ENCODE measurements at places on chromosomes 4 and X.

- no peak for DNase-seq
Observed at GRCh38 chr4:70946939-70947338, 44.8 kb downstream of the MOB1B start.

- DNase-seq: no peak
Observed at GRCh38 chr4:40059362-40059761, 2.7 kb downstream of the N4BP2 start.

DNA sequence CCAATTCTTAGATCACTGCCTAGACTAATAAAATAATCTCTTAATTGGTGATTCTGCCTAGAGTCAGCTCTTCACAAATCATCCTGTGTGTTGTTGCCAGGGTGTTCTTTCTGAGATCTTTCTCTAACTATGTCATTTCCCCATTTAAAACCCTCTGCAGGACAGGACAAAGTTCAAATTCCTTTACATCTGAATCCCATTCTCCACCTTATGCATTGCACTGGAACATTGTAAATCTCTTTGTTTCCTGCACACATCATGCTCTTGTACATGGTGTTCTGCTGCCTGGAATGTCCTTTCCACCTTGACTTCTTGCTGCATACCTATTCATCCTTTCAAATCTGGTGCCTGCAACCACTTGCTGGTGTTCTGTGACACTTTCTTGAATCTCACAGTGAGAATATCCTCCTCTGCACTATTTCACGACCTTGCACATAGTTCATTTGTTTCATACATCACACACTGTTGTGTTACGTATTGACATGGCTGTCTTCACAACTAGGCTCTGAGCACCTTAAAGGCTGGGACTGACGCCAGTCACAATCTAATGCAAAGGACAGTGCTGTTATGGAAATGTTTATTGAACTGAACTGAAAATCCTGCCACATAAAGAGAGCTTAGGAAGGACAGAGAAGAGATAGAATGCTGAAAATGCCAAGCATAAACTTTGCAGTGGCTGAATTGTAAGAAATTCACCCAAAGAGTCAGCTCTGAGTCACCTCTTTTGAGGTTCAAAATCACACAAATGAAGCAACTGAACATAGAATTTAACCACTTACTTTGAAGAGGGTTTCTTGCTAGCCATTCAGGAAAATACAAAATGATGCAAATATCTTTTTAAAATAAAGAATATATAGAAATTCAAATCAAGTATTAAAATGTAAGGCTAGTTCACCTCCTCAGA is 26.4 kb upstream of the SMIM14 start:
- no peak for DNase-seq

GRCh38 chrX:39442332-39442731 is 641.1 kb downstream of the MID1IP1 start:
- no peak for DNase-seq

- DNase-seq: no peak
Observed at GRCh38 chrX:42237956-42238355, 314.6 kb upstream of the CASK start.

DNA sequence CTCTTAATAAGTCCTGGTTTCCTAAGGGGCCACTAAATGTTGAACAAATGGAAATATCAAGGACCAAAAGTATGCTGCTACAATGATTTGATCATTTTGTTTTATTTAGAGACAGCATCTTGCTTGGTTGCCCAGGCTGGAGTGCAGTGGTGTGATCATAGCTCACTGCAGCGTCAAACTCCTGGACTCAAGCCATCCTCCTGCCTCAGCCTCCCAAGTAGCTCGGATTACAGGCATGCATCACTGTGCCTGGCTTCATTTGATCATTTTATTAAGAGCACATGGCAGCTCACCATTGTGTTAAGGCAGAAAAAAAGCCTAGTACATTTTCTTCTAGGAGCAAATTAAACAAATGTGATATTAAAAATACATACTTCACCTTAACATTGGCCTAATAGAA is 52.7 kb downstream of the DCLK2 start:
- no peak for DNase-seq

GRCh38 chr4:176084769-176085168 is 19.1 kb downstream of the WDR17 start:
- DNase-seq: no peak

DNA sequence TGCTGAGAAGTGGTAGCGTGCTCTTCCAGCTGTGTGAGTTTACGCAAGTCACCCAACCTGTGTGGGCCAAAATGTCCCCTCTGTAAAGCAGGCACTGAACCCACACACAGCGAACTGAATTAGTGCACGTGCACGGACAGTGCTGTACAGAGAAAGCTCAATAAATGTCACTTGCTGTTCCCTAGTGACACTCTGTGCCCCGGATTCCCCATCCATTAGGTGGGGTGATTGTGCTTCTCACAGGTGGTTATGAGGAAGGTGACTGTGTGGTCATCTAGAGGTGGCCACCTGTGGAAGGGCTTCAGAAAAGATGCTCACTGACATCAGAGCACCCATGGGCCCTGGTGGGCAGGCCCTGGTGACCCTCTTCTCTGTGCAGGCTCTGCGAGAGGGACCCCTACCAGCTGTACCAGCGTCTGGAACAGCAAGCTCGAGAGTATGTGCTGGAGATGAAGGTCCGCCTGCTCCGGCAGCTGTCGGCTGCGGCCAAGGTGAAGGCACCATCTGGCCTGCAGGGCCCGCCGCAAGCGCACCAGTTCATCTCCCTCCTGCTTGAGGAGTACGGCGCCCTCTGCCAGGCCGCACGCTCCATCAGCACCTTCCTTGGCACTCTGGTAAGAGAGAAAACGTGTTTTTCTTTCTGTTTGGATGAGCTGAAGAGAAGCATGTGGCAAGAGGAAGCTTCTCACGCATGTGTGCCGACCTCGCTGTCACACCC is 94.3 kb downstream of the FAM193A start:
- no peak for DNase-seq

- no peak for DNase-seq
Observed at GRCh38 chrX:15956681-15957080, 102.1 kb upstream of the AP1S2 start.

DNA sequence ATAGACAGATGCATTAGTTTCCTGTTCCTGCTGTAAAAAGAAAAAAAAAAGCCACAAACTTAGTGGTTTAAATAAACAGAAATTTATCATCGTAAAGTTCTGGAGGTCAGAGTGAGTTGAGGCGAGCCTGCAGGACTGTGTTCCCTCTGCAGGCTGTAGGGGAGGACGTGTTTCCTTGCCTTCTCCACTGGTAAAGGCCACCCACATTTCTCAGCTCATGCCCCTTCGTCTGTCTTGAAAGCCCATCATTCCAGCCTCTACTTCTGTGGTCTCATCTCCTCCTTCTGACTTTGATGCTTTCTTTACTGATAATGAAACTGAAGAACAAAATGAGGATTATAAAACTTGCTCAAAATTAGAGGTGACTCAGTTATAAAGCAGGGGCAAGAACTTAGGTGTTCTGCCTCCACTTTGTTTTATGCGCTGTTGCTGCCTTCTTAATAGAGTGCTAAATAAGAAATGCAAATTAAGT is 143.0 kb downstream of the STIM2 start:
- no peak for DNase-seq

- DNase-seq: no peak
Observed at GRCh38 chr4:122764071-122764820, 31.7 kb downstream of the BBS12 start.

DNA sequence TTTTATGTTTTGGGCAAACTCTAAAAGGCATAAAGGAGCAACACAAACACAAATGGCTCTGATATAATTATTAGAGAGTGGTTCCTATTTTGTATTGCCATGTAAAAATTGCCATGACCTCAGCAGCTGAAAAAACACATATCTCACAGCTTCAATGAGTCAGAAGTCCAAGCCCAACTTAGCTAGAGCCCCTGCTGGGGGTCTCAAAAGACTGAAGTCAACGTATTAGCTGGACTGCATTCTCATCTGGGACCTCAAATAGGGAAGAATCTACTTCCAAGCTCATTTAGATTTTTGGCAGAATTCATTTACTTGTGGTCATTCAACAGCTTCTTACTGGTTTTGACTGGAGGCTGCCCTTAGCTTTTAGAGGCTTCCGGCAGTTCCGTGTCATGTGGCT is 47.4 kb downstream of the FREM3 start:
- no peak for DNase-seq

GRCh38 chr4:76605099-76605563 is 170.1 kb downstream of the SHROOM3 start:
- no peak for DNase-seq

DNA sequence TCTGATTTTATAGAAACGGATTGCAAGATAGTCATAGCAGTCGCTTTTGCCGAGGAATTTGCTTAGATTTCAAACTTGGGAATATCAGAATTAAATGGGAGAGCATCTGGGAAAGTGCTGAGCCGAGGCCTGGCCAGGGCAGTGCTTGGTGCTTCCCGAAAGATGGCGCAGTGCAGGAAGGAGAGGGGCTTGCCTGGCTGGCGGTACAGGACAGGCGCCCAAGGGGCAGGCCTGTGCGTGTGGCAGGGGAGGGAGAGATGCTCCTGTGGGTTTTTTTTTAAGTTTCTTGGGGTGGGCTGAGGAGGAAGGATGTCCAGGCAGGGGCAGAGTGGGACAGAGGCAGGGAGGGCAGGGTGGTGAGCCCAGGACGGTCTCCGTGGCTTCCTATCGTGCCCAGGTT is 241.1 kb downstream of the AFAP1 start:
- DNase-seq: no peak

GRCh38 chr4:1599491-1600210 is 84.5 kb downstream of the FAM53A start:
- no peak for DNase-seq

DNA sequence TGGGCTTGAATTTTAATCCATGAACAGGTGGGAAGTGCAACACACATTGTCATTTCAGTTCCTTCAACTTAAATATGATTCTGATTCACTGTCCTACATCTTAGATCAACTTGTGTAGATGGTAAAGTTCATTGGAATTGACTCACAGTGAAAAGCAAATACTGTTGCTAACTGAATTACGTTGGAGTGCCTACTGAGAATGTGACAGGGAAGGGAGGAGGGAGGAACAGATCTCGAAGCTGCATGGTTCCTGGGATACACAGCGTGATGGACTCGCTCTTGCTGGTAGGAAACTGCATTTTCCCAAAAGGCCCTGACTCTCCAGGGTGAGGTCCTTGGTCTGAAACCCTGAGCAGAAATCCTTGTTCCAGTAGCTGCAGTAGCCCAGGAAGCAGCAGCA is 284.2 kb downstream of the USP46 start:
- DNase-seq: no peak

- no peak for DNase-seq
Observed at GRCh38 chrX:10356979-10357378, 200.2 kb downstream of the CLCN4 start.

DNA sequence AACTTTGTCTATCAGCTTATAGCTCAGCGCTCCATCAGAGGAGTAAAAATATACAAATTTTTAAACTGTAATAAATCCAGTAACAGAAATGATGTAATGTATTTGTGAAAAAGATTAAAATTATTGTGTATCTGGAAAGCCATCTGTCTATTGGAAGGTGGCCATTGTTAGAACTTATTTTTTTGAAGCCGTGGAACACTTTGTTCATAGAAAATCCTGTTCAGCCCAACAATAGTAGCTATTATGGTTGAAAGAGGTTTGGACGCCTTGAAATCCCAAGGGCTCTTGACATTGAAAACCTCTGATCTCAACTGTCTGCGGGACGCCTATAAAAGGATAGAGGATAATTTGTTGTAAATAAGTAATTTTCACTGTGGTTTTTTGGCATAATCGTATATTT is 98.3 kb downstream of the RAPGEF2 start:
- no peak for DNase-seq

DNA sequence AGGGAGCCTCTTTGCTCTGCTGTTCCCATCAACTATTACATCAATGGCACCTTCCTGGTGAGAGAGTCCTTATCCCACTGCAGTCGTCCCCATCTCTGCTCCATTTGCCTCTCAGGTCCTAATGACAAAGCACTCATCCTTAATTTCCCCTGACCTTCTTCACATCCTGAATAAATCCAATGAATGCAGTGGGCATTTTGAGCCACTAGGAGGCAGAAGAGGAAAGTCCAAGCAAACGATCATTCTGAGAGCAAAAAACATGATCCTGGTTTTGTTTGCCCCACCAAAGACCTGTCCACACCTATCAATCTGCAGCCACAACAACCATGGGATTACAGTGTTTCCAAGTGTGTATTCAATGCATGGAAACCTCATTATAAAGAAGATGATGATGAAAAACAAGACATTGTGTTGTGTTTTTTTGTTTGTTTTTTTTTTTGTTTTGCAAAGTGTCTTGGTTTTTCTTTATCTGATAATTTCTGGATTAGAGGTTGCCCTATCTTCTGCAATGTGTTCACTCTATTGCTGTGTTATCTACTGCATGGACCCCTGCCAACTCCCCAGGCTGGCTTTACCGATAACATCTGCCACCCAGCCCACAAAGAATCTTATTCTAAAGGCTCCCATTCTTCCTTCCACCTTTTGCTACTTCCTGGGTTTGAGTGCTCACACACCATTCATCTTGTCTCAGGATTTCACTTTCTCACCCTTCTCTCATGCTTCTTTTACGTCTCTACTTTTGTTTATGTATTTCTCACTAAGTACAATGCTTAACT is 207.2 kb downstream of the NLGN4X start:
- DNase-seq: peak; percentile 14

DNA sequence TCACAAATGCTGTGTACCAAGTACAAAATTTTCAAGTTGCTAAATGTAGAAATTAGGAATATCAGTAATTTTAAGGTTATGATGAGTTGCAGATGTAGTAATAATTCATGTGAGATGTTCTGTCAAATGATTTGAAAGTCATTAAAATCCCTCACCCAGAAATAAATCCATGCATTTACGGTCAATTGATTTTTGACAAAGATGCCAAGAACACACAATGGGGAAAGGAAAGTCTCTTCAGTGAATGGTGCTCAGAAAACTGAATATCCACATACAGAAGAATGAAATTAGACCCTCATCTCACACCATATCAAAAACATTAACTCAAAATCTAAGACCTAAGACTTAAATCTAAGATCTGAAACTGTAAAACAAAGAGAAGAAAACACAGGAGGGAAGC is 12.9 kb upstream of the BMPR1B start:
- DNase-seq: peak; percentile 15

- no peak for DNase-seq
Observed at GRCh38 chr4:29336861-29337260, 1383.3 kb upstream of the PCDH7 start.

GRCh38 chrX:67338262-67338661 is 205.6 kb upstream of the AR start:
- no peak for DNase-seq

DNA sequence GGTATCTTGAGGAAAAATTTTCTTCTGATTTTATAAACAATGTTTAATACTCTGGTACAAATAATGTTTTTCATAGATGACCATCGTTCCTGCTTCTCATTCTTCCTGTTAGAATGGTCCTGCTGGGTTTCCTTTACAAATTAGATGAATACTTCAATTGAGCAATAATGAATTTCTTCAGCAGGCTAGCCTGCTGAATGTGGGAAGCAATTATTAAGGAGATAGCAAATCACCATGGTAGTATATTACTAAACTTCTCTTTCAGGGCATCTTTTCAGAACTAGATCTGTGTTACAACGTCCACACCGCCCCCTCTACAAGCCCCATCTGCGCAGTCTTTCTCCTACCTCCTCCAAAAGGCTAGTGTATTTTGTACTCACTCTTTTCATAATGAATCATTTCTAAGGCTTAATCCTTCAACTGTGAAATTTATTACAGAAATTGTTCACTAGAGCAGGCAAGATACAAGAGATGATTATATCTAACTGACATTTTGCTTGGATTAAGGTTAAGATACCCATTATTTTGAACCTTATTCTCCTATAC is 38.4 kb downstream of the GPRIN3 start:
- DNase-seq: no peak

- DNase-seq: no peak
Observed at GRCh38 chrX:112113460-112113859, 30.9 kb upstream of the TRPC5 start.

GRCh38 chr4:67549123-67549522 is 3.8 kb upstream of the CENPC start:
- peak; percentile 1 for DNase-seq
